ENCODE measurements at places on chromosomes 12 and 14.

DNA sequence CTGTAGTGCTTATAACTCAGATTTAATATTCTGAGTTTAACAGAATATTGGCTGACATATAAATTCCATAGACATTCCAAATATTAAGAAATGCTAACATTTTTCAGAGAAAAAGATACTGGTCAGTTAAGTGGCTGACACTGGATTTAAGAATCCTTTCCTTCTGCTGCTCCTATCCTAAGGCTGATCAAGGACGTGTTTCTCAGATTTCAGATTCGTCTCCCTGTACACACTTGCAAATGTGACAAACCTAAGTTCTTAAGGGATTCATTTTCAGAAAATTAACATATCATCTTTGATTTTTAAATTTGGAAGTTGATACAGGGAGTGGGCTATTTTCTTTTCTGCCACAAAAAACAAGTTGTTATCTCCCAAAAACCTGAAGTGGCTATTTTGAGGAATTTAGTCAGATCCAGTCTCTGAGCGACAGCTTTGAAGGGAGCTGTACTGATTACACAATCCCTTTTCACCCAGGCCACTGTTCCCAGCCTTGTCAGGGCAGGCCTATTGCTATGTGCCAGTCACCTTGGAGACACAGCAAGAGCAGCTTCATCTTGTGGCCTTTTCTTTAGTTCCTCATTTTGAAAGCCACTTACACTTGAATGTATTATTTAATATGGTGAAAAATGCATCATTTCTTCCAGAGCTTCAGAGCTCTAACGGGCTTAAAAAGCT is 370.6 kb downstream of the KCNH5 start:
- DNase-seq, result no peak

DNA sequence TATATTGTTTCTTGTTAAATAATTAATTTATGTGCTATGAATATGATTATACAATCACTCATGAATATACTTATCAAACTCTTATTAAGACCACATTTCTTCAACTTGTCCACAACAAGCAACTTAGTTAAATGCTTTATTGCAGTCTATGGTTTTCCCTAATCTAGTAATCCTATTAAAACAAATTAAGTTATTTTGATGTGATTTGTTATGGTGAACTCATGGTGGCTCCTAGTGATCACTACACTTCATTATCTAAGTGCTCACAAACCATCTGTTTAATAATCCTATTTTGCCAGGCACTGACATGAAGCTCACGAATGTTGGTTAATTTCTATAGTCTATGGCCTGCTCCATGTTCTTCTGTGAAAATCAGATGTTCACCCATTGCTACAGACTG is 42.9 kb downstream of the INSM2 start:
- DNase-seq, result no peak

- DNase-seq, result no peak
Observed at GRCh38 chr12:130164936-130165335, 2.7 kb downstream of the FZD10 start.

DNA sequence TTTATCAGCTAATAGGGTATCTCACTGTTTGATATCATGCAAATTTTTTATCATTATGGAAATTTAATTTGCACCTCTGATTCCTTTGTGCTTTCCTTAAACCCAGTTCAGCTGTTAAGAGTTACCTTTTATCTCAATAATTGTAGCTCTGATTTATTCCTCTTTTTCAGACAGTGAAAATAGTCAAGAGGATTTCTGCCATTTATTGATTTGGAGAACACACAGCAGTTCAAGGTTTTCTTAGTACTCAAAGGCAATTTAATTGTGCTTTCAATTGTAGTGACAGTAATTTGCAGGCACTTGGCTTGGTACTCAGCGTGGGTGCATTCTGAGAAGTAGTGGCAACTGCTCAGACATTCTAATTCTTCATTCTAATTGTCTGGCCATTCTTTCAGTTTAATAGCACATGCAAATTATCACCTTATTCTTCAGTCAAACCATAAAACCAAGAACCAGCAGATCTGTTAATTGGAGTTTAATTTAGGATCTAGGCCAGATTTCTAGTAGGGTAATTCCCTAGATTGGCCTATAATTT is 709.3 kb downstream of the RPS29 start:
- DNase-seq, result no peak

GRCh38 chr12:10697156-10697555 is 23.3 kb upstream of the STYK1 start:
- no peak for DNase-seq

GRCh38 chr12:101680240-101680639 is 17.2 kb upstream of the CHPT1 start:
- DNase-seq, result no peak

DNA sequence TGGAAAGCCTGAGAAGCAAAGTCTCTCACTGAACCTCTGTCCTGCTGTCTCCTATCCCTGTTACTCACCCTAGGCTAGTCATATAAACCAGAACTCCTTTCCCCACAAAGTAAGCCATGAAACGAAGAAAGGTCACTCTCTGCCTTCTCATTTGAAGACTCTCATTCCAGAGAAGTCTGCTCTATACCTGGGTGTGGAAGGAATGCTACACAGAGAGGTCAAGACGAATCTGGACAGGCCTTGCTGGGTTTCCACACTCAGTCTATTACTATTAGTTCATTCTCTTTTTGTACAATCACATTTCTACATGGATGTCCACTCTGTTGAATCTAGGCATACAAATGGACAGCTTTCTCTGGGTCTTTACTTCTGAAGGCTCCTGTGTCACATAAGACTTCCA is 2.4 kb upstream of the AEBP2 start:
- no peak for DNase-seq

DNA sequence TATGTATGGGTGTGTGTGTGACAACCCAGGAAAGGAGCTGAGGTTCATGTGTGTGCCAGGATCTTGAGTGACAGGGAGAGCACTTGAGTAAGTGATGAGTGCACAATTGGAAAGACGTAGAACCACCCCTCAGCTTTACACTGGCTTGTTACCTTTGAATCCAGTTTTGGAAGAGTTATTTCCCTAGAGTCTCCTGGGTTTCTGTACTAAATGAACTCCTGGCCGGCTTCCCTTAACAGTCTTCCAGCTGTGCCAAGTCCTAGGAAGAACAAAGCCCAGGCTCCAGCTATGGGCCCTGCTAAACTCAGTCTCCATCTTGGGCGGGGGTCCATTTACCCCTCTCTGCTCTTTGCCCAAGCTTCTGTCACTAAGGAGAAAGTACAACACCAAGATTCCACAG is 19.7 kb upstream of the NR1H4 start:
- DNase-seq, result no peak

- no peak for DNase-seq
Observed at GRCh38 chr12:100737168-100737567, 57.4 kb upstream of the ANO4 start.

DNA sequence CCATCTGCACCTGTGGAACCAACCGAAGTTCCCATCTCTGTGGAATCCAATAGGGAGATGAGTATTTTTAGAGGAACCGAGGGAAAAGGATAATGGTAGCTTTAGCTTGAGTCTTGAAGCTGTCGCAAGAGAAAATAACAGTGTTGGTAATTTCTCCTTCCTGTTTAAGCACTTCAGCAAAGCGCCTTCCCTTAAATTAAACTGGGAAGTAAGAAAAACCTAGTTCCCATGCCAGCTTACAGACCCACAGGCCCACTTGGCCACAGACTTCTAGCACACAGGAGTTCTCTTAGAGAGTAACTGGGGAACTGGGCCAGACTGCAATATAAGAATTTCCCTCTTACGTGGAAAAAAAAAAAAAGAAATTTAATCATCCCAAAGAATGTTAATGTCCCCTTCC is 223.8 kb downstream of the EFCAB11 start:
- DNase-seq, result no peak

DNA sequence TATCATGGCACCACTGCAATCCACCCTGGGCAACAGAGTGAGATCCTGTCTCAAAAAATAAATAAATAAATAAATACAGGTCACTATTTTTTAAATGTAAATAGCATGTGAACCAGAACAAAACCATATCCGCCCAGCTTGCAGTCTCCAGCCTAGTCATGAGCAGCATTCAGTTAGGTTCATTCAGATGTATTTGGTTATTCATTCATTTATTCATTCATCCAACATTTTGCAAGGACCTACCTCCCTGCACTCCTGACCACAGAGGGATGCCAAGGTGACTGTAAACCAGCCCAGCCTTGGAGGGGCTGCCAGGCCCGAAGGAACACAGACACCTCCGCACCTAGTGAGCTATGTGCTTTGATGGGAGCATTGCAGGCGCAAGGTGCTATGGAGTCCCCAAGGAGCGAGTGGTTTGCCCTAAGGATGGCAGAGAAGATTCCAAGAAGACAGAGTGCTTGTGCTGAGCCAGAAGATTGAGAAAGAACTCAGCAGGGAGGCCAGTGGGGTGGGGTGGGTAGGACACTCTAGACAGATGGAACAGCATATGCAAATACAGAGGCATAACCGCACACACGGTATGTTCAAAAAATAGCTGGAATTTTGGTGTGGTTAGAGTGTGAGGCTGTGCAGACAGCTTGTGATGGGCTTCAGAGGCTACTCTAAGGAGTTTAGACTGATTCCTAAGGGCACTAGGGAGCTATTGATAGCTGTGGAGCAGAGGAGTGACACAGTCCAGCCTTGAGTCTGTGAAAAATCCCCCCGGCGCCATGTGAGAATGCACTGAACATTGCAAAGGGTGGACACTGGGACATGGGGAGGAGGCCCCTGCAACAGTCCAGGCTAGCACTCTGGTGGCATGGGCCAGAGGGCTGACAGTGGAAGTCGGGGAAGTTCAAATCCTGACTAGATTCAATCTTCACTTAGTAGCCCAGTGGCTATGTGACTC is 11.7 kb downstream of the DTX1 start:
- no peak for DNase-seq

- DNase-seq, result no peak
Observed at GRCh38 chr14:88470542-88471440, 84.0 kb downstream of the PTPN21 start.

- DNase-seq, result peak; percentile 35
Observed at GRCh38 chr12:62256408-62257096, 3.7 kb upstream of the USP15 start.

DNA sequence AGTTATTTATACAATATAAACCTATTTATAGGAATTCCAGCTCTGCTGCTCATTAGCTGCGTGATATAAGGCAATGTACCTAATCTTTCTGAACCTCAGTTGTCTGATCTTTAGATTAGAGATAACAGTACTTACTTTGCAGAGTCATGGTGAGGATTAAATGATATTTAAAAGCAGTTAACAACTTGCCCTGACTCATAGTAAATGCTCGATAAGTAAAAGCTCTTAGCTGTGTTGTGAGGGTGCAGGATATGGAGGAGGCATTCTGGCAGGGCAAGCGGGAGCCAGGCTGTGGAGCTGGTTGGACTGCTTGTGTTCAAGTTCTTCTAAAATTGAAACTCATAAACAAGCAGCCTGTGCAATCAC is 140.0 kb upstream of the PRICKLE1 start:
- DNase-seq, result no peak

DNA sequence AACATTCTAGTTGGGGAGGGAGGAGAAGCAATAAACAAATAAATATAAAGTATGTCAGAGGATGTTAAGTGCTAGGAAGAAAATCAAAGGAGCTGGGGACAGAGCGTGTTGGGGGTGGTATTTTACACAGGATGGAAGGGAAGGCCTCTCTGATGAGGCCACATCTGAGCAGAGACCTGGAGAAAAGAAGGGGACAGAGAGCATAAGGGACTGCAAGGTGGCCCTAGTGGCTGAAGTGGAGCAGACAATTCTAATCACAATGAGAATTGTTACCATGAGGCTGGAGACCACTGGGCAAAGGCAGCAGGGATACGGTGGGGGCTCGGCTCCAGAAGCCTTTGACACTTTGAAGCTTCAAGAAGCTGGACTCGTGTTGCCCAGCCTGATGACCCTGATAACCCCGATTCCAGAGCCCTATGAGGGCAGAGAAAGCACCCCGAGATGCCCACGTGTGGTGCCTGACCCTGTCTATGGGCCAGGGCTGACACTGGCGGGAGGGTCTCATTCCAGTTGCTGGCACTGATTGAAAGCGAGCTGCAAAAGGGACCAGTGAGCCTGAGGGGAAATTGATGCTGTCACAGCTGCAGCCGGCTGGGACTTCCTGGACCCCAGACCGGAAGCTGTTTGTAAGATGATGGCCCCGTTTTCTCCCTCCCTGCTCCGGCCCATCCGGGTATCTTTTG is 169.1 kb downstream of the RBM19 start:
- DNase-seq, result no peak

DNA sequence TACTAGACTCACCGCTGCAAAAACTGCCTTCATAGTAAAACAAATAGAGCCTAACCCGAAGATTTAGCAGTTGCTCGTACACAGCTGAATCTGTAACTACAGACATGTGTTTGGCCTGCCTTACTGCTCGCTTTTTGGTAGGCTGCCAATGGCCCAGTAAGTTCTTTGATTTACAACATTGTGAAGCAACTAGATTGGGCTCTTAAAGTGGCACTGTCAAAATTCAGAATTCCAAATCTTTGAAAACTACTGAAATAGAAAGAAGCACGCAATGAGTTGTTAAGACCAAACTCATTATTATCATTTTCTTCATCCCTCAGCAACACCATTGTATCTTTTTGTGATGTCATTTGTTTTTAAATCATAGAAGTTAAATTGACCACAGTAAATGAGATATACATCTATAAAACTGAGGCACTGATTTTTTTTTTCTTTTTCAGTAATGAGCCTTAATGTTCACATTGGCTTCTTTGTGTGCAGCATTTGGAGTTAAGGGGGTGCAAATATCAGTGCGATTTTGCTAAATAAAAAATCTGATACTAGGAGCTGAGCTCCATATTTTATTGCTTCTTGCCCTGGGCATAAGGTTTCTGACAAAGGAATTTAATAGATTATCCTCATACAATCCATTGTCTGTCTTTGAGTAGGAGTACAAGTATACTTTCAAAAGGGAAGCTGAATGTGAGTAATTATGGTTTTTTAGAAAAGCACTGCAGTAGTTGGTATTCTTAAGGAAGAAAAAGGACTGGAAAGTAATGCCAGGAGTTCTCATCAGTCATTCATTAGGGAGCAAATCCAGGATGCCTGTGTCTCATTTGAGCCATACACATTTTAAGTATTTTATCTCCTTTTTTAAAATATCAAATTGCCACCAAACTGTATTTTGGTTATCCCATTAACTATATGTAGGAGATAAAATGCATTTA is 138.5 kb downstream of the KICS2 start:
- DNase-seq, result no peak

GRCh38 chr12:89173096-89173495 is 179.2 kb downstream of the DUSP6 start:
- DNase-seq, result no peak

- DNase-seq, result no peak
Observed at GRCh38 chr14:105919458-105920150, 393.2 kb downstream of the TMEM121 start.

DNA sequence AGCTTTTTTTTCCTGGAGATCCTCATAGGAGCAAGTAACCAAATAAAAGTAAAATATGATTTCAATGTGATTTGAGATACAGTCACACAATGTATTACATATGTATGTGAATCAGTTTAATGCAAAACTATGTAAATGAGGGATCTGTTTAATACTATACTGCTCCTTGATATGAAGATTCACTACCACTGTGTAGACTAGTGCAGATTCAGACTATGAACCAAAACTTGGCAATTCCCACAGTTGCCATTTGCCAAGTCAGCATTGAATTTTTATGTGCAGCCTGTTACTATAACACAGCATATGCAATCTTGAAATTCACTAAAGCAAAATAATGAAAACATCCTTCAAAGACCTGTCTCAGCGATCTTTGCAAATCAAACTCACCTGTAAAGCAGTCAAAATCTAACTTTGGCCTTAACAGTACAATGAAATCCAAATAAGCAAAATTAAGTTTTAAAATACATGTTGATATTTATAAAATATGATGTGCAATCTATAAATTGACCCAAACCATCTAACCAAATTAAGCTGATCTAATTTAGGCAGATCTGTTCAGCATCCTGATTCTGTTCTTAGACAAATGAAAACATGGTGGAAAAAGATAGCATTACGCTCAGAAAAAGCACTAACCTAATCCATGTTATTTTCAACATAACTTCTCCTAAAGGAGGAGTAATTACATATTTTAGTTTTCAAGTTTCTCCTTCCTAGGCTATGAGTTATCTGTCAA is 25.5 kb upstream of the LMNTD1 start:
- no peak for DNase-seq
